ENCODE measurements at places on chromosomes 4 and X.

- DNase-seq, result no peak
Measured at GRCh38 chr4:5110901-5111300, 59.6 kb downstream of the STK32B start.

DNA sequence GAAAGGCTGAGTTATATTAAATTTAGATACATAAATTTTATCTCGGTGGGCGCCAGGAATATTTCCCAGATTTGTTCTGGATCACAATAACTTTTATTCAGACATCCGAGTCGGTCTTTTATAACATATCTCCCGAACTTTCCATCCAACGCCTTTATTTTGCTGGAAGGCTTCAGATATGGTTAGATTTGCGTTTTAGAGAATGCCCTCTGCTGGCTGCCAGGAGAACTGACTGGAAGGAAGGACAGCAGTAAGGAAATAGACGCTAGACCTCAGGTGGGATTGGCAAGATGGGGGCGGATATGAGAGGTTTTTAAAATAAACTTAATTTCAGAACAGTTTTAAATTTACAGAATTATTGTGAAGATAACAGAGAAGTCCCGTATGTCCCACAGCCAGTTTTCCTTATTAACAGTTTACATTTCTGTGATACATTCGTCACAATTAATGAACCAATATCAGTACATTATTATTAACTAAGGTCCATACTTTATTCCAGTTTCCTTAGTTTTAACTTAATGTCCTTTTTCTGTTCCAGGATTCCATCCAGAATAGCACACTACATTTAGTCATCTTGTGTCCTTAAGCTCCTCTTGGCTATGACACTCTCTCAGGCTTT is 4.6 kb upstream of the KANTR start:
- DNase-seq, result no peak

GRCh38 chr4:173466101-173466500 is 63.9 kb downstream of the HAND2 start:
- no peak for DNase-seq

- no peak for DNase-seq
Measured at GRCh38 chr4:18319431-18319830, 297.9 kb upstream of the LCORL start.

GRCh38 chr4:71827826-71828225 is 43.9 kb upstream of the GC start:
- DNase-seq, result no peak

DNA sequence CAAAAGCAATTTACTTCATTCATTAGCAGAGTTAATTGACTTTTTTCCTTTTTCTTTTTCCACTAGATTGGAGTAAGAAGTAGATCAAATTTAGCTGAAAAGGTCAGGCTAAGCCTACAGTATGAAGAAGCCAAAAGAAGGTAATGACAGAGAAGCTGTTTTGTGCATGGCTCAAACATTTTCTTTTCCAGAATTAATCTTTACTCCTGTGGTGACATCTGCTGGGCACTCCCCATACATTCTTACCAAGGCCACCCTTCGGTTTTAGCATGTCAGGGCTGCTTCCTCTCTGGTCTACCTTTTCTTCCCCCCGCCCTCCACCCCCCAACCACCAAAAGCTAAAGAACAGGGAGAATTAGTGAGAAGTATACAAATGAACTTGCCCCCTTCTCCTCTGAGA is 70.2 kb downstream of the CLDN22 start:
- peak; percentile 3 for DNase-seq

DNA sequence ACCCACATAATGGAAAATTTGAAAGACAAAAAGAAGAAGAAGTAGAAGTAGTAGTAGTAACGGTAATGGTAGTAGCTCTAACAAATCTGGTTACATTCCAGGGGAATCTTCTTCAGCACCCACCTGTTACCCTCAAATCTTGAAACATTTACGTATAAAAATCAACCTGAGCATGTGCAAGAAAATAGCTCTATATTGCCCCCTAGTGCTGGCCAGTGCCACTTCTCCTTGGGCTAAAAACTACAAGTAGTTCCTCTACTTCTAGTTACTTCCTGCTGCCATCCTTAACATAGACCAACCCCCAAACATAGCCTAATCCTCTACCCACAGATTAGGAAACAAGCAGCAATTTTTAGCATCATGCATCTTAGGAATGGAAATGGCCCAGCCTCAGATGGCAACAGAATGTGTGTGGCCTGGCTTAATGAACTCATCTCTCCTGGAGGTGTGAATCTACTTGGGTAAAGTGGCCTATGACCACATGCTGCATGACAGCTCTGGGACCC is 3.1 kb downstream of the PDGFC start:
- no peak for DNase-seq

- DNase-seq, result no peak
Measured at GRCh38 chrX:22039541-22039940, 7.4 kb downstream of the PHEX start.

DNA sequence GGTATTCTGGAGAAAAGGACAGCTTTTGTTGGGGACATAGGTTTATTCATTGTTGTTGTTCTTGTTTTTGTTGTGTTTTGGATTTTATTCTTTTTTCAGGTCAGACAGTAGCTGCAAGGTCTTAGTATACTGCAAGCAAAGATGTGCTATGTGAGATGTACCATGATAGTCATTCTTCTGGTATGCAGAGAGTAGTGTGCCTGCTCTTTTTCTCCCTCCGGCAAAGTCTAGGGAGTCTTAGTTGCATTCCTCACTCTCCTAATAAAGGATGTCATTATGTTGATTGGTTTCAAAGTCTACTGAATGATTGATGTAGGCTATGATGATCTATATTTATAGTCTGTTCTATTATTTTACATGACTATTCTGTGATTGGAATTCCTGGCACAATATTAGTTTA is 119.9 kb upstream of the POF1B start:
- no peak for DNase-seq

GRCh38 chrX:143363419-143363818 is 153.9 kb downstream of the SPANXN3 start:
- no peak for DNase-seq

- no peak for DNase-seq
Measured at GRCh38 chr4:98515470-98515809, 143.0 kb downstream of the TSPAN5 start.

GRCh38 chrX:19860571-19860970 is 26.8 kb downstream of the SH3KBP1 start:
- DNase-seq, result no peak

- no peak for DNase-seq
Measured at GRCh38 chr4:84878090-84878489, 88.4 kb downstream of the WDFY3 start.

GRCh38 chr4:47483745-47484144 is 1.3 kb upstream of the ATP10D start:
- no peak for DNase-seq

DNA sequence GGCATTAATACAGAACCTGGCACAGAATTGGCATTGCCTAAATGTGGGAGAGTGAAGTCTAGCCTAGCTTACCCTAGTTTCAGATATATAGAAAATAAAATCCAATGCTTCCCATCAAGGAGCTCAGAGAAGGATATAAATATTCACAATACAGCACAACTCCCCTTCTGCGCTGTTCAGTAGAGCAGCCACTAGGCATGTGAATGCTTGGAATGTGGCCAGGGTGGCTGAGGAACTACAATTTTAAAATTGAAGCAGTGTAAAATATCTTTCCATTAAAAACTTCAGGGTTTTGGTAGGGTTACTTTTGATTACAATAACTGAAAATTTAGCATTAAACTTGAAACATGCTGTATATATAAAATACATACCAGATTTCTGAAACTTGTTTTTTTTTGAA is 19.5 kb downstream of the ZNF518B start:
- no peak for DNase-seq

GRCh38 chr4:26826721-26827120 is 33.9 kb upstream of the STIM2 start:
- no peak for DNase-seq

GRCh38 chrX:96538104-96538725 is 146.4 kb upstream of the DIAPH2 start:
- DNase-seq, result no peak

- peak; percentile 36 for DNase-seq
Measured at GRCh38 chr4:142474398-142475087, 371.6 kb downstream of the INPP4B start.

- no peak for DNase-seq
Measured at GRCh38 chr4:170691168-170691567, 601.4 kb upstream of the AADAT start.

GRCh38 chr4:99723612-99724011 is 66.0 kb upstream of the C4orf54 start:
- DNase-seq, result no peak

DNA sequence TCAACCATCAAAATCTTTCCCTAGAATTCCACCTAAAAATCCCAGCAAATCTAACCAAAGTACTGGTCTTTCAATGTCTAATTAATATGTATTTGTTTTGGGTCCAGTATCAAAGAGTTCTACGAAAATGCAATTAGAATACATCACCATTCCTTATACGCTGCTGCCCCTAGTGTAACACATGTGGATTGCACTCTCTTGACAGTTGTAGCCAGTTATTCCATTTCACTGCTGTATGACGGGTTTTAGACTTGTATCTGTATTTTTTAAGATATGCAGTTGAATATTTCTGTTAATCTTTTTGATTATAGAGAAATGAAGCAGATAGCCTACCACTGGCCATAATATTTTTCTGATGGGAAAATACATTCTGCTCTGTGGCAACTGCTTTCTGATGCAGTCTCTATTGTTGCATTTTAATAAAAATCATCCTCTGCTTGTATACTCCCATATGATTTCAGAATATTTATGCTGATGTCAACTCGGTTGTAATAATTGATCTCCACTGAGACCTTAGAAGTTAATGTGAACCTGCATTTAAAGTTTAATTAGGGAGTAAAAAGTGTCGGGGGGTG is 17.1 kb upstream of the PAGE2B start:
- DNase-seq, result no peak

GRCh38 chrX:261167-261918 is 19.8 kb upstream of the PLCXD1 start:
- no peak for DNase-seq

DNA sequence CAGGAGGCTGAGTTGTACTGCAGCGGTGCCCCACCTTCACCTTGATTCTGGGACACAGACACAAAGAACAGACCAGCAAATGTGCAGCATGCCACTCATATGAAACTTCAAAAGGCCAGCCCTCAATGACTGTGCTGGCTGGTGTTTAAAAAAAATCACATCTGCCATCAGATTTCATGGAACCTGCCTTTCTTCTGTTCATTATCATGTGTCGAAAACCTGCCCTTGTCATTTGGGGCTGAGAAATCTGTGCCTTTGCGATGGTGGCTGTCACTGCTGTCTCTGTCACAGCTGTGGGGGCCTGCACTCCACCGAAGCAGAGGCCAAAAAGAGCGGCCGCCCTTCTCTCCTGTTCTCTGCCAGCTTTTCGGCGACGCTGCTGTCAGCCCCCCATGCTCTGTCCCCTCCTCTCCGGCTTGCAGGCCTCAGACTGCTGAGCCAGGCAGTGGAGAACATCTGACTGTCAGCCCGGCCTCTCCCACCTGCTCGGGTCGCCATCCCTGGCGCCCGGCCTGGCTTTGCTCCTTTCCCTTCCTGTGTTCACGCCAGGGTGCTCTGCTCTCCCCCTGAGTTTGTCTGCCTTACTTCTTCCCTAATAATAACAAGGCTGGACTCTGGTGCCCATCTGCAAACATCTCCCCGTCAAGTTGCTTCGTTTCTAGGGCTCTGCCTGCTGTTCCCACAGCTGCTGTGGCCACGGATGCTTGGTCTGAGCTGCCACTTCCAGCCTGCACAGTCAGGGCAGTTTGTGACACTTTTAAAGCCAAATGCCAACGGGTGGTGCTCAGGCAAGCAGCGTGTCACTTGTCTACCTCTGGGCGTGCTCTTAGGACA is 355.2 kb downstream of the UNC5C start:
- DNase-seq, result no peak

- DNase-seq, result no peak
Measured at GRCh38 chrX:139204898-139205667, 325.5 kb upstream of the F9 start.

DNA sequence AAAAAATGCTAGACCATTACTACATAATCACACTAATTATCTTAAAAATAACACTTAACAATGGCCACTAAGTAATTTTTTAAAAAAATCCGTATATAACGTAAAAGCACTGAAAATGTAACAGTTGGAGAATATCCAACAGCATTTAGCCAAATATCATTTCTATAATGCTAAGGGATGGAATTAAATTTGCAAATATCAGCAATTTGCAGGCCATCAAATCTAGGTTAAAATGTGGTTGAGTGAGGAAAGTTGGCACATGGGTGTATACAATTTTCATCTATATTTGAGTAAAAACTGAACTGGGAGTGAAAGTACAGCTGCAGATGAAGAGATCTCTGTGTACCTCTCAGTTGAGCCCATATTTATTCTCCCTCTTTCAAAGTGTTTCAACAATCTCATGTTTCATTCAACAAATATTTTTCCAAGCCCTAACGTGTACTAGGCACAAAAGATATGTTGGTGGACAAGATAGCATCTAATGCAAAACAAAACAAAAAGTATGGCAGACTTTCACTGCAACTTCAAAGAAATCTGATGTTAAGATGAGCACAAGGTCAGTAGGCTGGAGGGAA is 63.0 kb downstream of the MBNL3 start:
- no peak for DNase-seq

DNA sequence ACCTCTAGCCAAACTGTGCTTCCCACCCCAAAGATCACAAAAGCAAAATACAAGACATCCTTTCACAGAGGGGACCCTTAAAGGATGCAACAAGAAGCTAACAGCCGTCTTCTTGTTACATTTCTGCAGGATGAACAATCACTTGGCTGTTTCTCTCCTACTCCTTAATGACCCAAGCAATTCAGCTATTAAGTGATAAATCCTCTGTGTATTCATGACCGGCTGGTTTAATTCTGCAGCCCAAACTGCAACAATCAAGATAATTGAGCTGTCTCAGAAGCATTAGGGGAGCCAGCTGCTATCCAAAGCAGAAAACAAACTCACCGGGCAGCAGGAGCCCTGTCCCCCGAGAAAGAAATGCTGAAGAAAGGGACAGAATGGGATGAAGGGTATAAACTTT is 85.9 kb upstream of the ACSL4 start:
- DNase-seq, result no peak

GRCh38 chr4:158965226-158965625 is 137.7 kb upstream of the RAPGEF2 start:
- DNase-seq, result no peak

DNA sequence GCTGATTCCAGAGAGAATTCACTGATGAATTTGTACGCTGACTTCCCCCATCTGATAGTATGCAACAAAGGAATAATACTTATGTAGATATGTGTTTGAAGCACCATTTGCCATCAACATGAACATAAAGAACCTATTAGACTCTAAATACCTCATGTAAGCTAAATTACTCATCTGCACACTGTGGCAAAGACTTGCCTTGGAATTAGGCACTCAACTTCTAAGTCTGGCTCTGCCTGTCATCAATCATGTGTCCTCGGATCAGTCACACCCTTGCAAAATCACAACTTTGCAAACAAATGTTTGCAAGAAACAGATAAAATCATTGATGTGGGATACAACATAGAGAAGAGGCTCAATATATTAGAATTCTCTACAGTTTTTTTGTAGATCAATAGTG is 169.9 kb upstream of the LDB2 start:
- DNase-seq, result no peak

GRCh38 chr4:77820649-77821561 is 1.7 kb upstream of the CNOT6L start:
- no peak for DNase-seq

GRCh38 chrX:102339312-102340298 is 92.6 kb downstream of the NXF2 start:
- DNase-seq, result peak; percentile 40

GRCh38 chr4:124025428-124025827 is 628.8 kb downstream of the SPRY1 start:
- DNase-seq, result no peak

- no peak for DNase-seq
Measured at GRCh38 chrX:11530621-11531020, 135.1 kb downstream of the ARHGAP6 start.

GRCh38 chrX:5829060-5829459 is 399.6 kb downstream of the NLGN4X start:
- DNase-seq, result no peak
